T-helper 1 cell treated with Interleukin-12 subunit alpha and Interleukin-12 subunit beta and Interleukin-4 antibody, amounts not matched to agents 30 ng/mL and 1 ng/mL, for 36 hours (primary cell): ENCODE measurements at places on chromosomes 11 and 22. TPM values are rescaled to one million over a fixed set of nuclear protein-coding genes. Genes with fewer than 3 reads are reported as not detected.

UPK2 gene
- not detected in 2 replicates for total RNA-seq

ARHGAP8 gene
- 0.10 and 0.44 TPM in 2 replicates for total RNA-seq

CDC45 gene
- total RNA-seq: 58.2 and 61.0 TPM in 2 replicates

NNMT gene
- not detected in 2 replicates for total RNA-seq

KCNA4 gene
- total RNA-seq: not detected in 2 replicates

SLC22A9 gene
- not detected in 2 replicates for total RNA-seq

SORL1 gene
- total RNA-seq: 117 and 125 TPM in 2 replicates

GNG3 gene
- not detected in 2 replicates for total RNA-seq

USH1C gene
- not detected in 2 replicates for total RNA-seq

SCYL1 gene
- 82.4 and 84.4 TPM in 2 replicates for total RNA-seq

TMPRSS13 gene
- 1.7 and 2.0 TPM in 2 replicates for total RNA-seq

OR10A2 gene
- total RNA-seq: not detected in 2 replicates

MCAM gene
- total RNA-seq: 2.8 and 3.9 TPM in 2 replicates

DRD4 gene
- 0.34 and 0.44 TPM in 2 replicates for total RNA-seq

TENM4 gene
- total RNA-seq: 0.02 TPM in 1 of 2 replicates, not detected in the other

HMOX1 gene
- total RNA-seq: 1.3 and 1.4 TPM in 2 replicates

RTN4RL2 gene
- 0.12 and 0.34 TPM in 2 replicates for total RNA-seq

C11orf86 gene
- total RNA-seq: not detected in 2 replicates

FJX1 gene
- total RNA-seq: 0.27 and 0.59 TPM in 2 replicates

SIAE gene
- 5.9 and 6.2 TPM in 2 replicates for total RNA-seq

A4GALT gene
- total RNA-seq: not detected in 2 replicates

BIK gene
- 0.29 and 0.51 TPM in 2 replicates for total RNA-seq

RIBC2 gene
- 7.6 and 8.9 TPM in 2 replicates for total RNA-seq

TSPAN18 gene
- total RNA-seq: 44.9 and 45.8 TPM in 2 replicates

BLID gene
- total RNA-seq: not detected in 2 replicates

CAPN5 gene
- total RNA-seq: 0.27 and 0.41 TPM in 2 replicates

OR2AT4 gene
- not detected in 2 replicates for total RNA-seq

MLC1 gene
- total RNA-seq: 0.39 and 0.59 TPM in 2 replicates

SMTNL1 gene
- not detected in 2 replicates for total RNA-seq

SLC15A3 gene
- 1.8 and 2.7 TPM in 2 replicates for total RNA-seq

P2RY2 gene
- total RNA-seq: not detected in 2 replicates

SHANK3 gene
- total RNA-seq: not detected in 2 replicates

TMEM191B gene
- not detected in 2 replicates for total RNA-seq

OR52N4 gene
- total RNA-seq: 1.1 and 1.9 TPM in 2 replicates

PLEKHB1 gene
- 3.8 and 4.7 TPM in 2 replicates for total RNA-seq

GGTLC3 gene
- total RNA-seq: not detected in 2 replicates

RIMBP3C gene
- 0.47 and 0.68 TPM in 2 replicates for total RNA-seq

PTGDR2 gene
- total RNA-seq: 0.12 and 0.34 TPM in 2 replicates

MMP8 gene
- total RNA-seq: not detected in 2 replicates

SHANK2 gene
- total RNA-seq: not detected in 2 replicates

CCND1 gene
- 0.20 and 0.22 TPM in 2 replicates for total RNA-seq

CHRDL2 gene
- total RNA-seq: not detected in 2 replicates

ADSL gene
- total RNA-seq: 123 and 124 TPM in 2 replicates

DSCAML1 gene
- total RNA-seq: 0.27 and 0.54 TPM in 2 replicates

CHADL gene
- total RNA-seq: 0.24 and 0.27 TPM in 2 replicates

LARGE2 gene
- not detected in 2 replicates for total RNA-seq

TPBGL gene
- 0.17 and 0.20 TPM in 2 replicates for total RNA-seq

RGL4 gene
- 33.2 and 34.8 TPM in 2 replicates for total RNA-seq

NXPE2 gene
- total RNA-seq: not detected in 2 replicates

SLCO2B1 gene
- total RNA-seq: 0.27 and 0.47 TPM in 2 replicates

BDNF gene
- total RNA-seq: not detected in 2 replicates

DDT gene
- 87.7 and 93.5 TPM in 2 replicates for total RNA-seq

IGLL1 gene
- total RNA-seq: not detected in 2 replicates

FIBIN gene
- total RNA-seq: not detected in 2 replicates
